Activated T-cell treated with anti-CD3 and anti-CD28 coated beads, Interleukin-2, amount 50 U/mL, for 4 hours (primary cell): ENCODE measurements at places on chromosomes 3 and 15.

DNA sequence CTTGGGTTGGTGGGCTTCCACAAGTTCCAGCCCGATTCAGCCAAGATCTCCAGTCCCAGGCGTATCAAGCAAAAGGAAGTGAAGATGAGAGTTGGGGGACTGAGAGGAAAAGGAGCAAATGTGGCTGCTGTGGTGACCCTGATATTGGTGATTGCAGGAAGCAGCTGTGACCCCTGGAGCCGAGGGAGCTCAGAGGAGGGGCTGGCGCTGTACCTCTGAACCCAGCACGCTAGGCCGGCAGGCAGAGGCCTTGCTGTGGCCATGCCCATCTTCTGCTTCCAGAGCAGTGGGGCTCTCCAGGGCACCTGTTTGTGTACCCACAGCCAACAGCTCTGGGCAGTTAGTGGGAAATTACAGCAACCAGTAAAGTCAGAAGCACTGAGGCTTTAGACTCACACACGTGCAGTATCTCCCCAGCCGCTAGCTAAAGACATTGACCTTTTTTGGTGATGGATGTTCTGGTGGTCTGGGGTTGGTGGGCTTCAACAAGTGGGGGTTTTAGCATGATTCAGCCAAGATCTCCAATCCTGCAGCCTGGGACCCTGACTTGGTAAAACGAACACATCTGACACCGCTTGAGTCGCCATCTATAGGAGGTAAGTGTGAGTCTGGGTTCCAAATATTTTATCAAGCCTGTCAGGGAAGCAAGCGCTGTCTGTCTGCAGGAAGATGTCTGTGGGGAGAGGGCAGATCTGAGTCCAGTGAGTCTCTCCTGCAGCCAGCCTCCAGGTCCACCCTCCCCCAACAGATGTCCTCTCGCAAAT lies 33.1 kb downstream of the TM2D3 start:
- DNase-seq = no peak

- no peak for DNase-seq
These were observed 51.0 kb upstream of the EIF1B start for GRCh38 chr3:40258555-40258954.

GRCh38 chr3:165081183-165081582 lies 2.9 kb upstream of the SI start:
- no peak for DNase-seq

DNA sequence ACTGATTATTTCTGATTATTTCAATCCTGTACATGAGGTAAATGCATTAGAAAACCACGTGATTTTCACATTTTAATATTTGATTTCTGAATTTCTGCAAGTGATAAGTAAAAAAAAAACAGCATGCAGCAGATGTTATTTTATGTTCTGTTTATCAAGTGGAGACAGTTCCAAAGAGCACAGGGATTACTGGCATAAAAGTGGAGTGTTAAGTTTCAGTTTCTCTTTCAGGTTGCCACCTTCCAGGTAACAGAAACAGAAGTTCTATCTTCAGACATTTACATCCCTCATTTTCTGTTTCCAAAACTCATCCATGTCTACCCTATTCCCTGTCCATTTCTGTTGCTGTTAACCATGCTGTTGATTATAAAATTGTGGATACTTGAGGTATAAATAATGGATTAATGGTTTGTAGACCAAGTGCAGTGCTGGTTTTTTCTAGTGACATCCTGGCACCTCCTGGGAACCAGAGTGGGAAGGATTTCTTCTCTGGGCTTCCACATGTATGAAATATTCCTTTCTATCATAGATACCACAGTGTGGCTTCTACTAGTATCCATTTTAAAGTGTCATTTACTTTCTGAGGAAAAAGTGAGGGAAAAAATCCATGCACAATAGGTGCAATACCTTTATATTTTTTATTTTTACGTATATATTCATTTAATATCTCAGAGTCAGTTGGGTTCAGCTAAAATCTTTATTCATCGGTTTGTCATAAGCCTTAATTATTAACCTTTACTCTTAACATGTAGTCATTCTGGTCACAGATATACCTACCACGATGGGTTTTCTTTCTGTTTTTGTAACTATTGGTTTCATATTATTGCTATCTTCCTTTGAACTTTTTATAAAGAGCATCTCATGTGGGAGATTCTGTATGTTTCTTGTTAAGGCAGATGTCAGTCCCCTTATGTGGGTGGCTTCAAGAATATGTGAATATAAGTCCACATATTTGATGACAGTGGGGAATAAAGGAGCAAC lies 1010.0 kb downstream of the SQOR start:
- no peak for DNase-seq

- no peak for DNase-seq
These were observed 124.4 kb upstream of the TOPAZ1 start for GRCh38 chr3:44117239-44117638.

GRCh38 chr3:50651920-50652529 lies 22.7 kb upstream of the DOCK3 start:
- no peak for DNase-seq
